ENCODE measurements at places on chromosomes 16 and 17.

GRCh38 chr17:74625661-74626060 lies 2.1 kb upstream of the CD300E start:
- DNase-seq: no peak

- no peak for DNase-seq
These were observed 75.5 kb upstream of the MED9 start for GRCh38 chr17:17401271-17401781.

DNA sequence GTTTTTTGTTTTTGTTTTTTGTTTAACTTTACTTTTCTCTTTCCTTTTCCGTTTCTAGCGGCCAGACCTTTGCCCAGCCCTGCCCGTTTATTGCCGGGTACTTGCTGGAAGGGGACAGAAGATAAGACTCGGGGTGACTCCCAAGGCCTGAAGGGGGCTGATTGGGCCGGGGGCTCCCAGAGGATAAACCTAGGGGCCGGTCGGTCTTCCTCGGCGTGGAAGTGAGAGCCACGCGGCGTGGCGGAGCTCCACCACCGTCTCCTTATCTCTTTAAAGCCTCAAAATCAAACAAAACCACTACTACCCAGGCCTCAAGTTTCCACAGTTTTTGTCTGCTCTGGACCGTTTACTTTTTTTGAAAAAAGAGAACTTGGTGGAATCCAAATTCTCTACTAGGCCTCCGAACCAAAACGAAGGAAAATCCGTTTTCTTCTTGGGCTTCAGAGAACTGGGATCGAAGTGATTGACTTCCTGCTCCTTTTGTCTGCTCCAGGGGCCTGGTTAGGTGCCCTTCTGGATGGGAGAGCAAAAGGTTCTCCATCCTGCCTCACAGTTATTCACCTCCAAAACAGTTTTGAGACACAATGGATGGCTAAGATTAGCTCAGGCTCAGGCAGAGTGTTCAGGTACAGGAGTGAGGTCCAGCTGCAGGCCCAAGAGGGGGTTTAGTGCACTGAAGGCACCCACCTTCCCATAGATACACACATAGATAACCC lies 8.5 kb upstream of the HOXB9 start:
- DNase-seq: no peak

DNA sequence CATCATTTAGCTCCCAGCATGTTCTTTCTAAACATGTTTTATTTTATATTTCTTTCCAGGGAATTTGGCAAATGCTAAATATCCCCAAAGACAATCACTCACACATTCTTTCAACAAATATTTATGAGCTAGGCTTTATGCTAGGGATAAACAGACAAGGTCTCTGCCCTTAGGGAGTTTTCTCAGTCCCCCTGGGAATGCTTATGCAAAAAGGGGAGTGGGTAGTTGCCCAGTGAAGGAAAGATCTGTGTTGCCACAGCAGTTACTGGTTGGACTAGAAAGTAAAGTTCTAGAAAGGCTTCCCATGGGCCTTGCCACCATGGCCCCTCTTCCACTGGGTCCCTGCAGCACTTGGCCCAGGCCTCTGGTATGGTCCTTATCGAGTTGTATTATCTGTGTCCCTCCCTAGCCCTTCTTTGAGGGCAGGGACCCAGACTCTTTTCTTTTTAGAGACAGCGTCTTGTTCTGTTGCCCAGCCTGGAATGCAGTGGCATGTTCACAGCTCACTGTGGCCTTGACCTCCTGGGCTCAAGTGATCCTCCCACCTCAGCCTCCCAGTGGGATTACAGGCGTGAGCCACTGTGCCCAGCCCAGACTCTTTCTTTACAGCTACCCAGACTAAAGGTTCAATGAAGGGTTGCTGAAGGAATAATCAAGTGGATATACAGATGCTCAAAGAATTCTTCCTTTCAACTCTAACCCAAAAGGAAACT lies 78.0 kb downstream of the YPEL2 start:
- no peak for DNase-seq

- DNase-seq: no peak
These were observed at the start of gene P2RX5 for GRCh38 chr17:3695723-3696411. TSS of gene P2RX5 (minus strand) at chr17:3696155. CDS start at chr17:3696005, 150 bp downstream.

DNA sequence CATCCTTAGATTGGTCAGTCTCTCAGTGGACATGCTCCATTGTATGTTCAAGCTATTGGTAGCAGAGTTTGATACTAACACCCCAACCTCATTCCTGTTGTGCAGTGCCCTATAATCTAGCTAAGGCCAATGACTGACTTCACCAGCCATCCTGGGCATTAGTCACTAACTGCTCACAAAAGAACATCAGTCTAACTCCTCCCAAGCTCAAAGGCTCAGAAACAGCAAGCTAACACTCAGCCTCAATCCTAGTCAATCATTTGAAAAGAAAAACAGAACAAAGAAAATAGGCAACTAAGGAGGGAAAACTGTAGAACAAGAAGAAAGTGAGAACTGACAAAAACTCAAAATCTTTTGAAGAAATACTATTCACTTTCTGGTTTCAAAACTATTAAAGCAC lies 199.1 kb upstream of the C17orf78 start:
- no peak for DNase-seq

DNA sequence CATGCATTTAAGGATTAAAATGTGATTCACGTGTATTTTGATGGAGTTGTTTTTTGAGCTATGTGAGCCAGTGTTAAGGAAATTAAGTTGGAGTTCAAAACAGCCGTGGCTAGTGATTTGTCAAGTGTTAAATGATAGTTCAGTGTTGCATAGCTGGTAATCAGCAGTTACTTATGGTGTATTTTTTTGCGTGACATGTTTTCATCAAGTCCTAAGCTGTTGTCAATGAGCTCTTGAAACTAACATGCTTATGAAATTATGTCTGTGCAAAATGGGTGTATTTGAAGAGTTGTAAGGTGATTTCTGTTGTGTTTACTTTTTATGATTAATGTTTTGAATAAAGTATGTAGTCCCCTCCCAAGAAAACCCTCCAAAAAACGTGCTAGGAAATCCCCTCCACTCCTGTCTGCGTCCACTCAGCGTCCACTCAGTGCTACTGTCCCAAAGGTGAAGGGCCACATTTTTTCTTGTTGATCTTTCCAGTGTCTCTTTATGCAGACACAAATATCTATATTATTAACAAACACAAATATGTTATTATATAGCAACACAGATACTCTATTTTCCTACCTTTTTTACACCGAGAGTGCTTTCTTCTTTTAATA lies 30.0 kb downstream of the USP10 start:
- no peak for DNase-seq

DNA sequence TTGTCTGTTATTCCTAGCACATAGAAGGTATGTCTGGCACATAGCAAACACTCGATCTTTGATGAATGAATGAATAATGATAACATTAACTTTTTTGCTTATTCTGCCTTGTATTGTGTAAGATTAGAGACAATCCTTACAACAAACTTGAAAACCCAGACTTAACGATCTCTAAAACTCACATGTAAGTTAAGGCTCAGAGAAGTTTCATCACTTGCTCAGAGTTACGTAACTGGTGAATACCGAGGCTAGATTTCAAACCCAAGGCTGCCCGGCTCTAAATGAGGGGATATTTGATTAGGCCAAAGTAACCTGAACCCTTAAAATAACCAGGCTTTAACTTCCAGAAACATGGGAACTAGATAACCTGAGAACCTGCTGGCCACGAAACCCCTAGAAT lies 22.3 kb downstream of the CAPNS2 start:
- DNase-seq: no peak

DNA sequence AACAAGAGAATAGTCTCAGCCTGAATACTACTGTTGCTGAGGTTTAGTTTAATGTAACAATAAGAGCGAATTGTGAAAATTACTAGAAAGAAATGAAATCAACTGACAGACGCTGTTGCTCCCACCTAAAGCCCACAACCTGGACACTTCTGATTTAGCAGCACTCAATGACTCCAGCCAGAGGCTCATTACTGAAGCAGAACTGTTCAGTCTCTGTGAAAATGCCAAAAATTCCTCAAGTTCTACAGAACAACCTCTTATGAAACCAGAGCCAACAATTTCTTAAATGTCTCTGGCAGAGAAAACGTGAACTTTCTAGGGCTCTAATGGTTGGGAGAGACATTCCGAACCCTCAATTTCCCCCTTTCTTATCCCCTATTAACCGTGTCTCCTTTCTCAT lies 9.9 kb downstream of the PSME3IP1 start:
- no peak for DNase-seq

GRCh38 chr16:53792161-53792951 lies 88.4 kb downstream of the FTO start:
- no peak for DNase-seq

DNA sequence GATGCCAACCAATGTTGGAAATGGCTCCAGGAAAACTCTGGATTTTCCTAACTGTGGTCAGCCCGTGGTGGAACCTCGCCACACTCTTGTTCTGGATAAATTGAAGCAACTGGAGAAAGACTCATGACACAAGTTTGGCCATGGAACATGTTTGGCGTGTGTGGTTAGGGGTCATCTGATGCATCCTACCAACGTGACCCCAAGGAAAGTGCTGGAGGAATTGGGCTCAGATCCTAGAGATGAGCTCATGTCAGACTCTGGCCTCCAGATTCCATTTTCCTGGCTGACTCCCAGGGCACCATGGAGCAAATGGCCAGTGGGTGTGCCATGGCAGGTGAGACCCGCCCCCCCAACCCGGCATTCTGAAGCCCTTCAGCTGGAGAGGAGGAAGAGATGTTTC lies 58.5 kb downstream of the CACNG5 start:
- no peak for DNase-seq

DNA sequence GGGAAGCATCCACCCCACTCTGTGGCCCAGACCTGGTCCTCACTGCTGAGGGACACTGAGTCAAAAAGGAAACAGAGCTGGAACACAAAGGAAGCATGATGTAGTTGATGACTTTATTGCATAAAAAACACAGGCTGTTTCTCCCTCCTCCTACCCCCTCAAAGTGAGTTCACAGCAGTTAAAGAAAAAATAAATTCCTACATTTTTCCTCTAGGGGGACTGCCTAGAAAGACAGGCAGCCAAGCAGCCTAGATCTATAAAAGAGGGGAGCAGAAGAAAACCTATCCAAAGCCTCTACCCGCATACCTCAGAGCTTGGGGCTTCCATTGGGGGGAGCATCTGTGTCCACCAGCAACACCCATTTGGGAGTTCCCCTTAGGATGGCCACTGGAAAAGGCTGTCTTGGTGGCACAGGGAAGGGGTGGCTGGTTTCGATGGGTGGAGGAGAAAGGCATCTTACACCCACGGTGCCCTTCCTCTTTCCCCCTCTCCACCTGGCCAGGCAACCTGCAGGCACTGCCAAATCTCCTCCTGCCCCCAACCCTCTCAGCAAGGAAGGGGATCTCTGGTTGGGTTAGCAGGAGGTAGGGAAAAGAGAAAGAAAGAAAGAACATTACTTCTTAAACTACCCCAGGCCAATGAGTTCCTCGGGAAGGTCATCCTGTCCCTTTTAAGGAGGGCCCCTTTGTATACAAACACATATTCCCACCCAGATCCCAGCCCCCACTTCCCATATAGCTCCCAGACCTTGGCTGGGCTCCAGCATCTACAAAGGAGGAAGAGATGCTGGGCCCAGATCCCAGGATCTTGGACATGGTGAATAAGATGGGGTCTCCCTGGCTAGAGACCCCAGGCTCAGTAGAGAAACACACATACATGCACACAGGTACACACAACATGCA lies 4.0 kb upstream of the SCRN2 start:
- DNase-seq: peak; percentile 35

DNA sequence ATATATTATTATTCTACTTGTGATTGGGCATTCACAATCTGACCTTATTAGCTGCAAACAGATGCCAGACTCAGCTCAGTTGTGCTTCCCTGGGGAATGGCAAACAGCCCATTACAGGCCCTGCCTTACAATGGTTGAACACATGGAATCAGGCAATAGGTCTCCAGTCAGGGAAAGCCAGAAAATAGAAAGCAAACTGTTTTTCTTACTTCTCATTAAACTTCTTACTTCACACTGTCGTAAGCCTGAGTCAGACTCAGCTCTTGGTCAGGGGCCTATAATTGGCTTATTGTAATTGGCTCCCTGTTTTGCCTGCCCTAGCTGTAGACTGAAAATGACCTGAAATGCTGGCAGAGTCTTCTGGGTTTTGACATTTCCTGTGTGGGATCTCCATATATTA lies 77.0 kb upstream of the CA10 start:
- DNase-seq: no peak

DNA sequence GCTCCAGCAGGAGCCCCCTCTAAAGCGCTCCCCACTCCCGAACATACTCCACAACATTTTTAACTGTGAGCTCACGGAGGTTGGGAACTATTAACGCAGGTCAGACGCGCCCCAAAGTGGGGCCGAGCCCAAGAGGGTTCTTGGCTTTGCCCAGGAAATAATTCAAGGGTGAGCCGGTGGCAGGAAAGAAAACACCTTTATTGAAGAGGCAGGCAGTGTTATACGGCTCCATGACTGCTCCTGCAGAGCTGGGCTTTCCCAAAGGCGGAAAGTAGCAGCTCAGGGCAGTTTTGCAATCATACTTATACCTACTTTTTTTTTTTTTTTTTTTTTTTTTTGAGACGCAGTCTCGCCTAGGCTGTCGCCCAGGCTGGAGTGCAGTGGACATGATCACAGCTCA lies 6.2 kb downstream of the ADCY9 start:
- DNase-seq: no peak

GRCh38 chr17:64250233-64250835 lies 12.7 kb downstream of the TEX2 start:
- DNase-seq: no peak

- peak; percentile 51 for DNase-seq
These were observed 644 bp downstream of the NFAT5 start for GRCh38 chr16:69566240-69566980.

DNA sequence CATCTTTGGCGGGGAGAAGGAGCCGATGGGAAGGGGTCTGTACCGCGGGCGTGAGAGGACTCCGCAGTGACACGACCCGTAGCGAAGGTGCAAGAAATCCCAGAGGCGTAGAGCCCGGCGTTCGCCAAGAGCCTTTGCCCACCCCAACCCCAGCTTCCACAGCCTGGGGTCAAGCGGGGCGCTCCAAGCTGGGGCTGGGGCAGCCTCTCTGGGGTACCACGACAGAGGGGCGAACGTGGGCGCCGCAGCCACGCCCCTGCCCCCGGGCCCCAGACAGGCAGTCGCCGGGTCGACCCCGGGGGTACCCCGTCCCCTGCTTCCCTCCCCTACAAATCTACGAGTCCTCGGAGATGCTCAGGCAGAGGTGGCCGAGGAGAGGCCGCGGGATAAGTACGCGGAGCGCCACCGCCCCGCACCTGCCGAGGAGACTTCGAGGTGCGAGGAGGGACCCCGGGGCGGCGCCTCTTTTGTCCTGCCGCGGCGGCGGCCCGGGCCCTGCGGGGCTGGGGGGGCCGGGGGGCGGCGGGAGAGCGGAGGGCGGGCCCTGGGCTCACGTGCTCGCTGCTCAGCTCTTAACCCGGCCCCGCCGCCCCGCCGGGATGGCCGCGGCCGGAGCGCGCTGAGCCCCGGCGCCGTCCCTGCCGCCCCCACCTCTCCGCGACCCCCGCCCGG lies at the start of gene ADAM11:
TSS of gene ADAM11 (plus strand) at position 575 of the 672 bp plus-strand sequence. CDS start 212 bp downstream, outside the sequence.
- DNase-seq: peak; percentile 14

GRCh38 chr17:48024149-48025039 lies 13.2 kb downstream of the COPZ2 start:
- peak; percentile 39 for DNase-seq

- no peak for DNase-seq
These were observed 7.3 kb downstream of the ACACA start for GRCh38 chr17:37399265-37399803.
